Frontal cortex (tissue), 4 donors: ENCODE measurements at places on chromosomes 12 and 14. TPM values are rescaled to one million over a fixed set of nuclear protein-coding genes. Genes with fewer than 3 reads are reported as not detected.

- no peak for DNase-seq
These were observed 23.7 kb upstream of the RERG start for GRCh38 chr12:15244926-15245325.

- no peak for DNase-seq
These were observed 17.3 kb upstream of the DNAH10 start for GRCh38 chr12:123744836-123745235.

GRCh38 chr12:2627835-2628191 is 167.0 kb upstream of the FKBP4 start:
- DNase-seq: no peak

GRCh38 chr12:946631-947030 is 2.9 kb downstream of the RAD52 start:
- DNase-seq: no peak

DNA sequence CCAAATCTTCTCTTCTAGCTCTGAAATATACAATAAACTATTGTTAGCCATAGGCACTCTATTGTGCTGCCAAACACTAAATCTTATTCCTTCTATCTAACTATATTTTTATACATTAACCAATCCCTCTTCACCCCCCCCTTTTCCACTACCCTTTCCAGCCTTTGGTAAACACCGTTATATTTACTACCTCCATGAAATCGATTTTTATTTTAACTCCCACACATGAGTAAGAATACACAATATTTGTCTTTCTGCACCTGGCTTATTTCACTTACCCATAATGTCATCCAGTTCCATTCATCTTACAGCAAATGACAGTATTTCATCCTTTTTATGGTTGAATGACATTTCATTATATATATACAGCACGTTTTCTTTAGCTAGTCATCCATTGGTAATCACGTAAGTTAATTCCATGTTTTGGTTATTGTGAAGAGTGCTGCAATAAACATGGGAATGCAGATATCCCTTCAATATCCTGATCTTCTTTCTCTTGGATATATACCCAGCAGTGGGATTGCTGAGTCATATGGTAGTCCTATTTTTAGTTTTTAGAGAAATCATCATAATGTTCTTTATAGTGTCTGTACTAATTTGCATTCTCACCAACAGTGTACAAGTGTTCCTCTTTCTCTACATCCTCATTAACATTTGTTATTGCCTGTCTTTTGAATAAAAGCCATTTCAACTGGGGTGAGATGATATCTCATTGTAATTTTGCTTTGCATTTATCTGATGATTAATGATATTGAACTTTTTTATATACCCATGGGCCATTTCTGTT is 34.2 kb upstream of the PLBD1 start:
- no peak for DNase-seq

GRCh38 chr14:43803076-43803689 is 703.9 kb downstream of the FSCB start:
- no peak for DNase-seq

GRCh38 chr14:21066882-21067502 is 3.1 kb upstream of the ARHGEF40 start:
- DNase-seq: no peak

TPH2 gene
- under 0.01 TPM for total RNA-seq

PITPNM2 gene
- total RNA-seq: 4.9 TPM

DCAF4 gene
- total RNA-seq: 9.4 TPM

POLE gene
- total RNA-seq: 26.9 TPM

NKX2-8 gene
- not detected for total RNA-seq

NXPH4 gene
- 0.82 TPM for total RNA-seq
